Thyroid gland (tissue), 4 donors: ENCODE measurements at places on chromosomes 5 and 9. TPM values are rescaled to one million over a fixed set of nuclear protein-coding genes. Genes with fewer than 3 reads are reported as not detected.

DNA sequence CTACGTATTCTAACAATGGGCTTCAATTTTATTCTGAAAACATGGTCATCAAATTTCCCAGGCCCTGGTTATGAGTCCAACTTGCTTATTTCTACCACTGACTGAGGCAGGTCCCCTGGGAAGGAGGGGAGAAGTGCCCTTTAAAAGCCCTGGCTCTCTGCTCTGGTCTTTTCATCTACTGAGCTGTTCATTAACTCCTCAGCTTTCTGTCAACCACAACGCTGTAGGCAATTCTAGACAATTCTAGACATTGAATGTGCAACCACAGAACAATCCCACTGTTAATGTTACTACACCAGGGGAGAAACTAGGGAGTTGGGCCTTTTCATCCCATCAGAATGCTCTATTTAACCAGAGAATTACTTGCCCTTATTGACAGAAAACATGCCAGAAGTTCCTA lies 10.0 kb downstream of the MOCS2 start:
- DNase-seq, result no peak

Gene COQ4
- total RNA-seq, result 101 TPM

Gene C9orf152
- total RNA-seq, result 0.33 TPM

- DNase-seq, result no peak
Observed at GRCh38 chr9:105861972-105862371, 167.6 kb downstream of the TMEM38B start.

GRCh38 chr5:34717426-34718327 lies 61.5 kb downstream of the RAI14 start:
- DNase-seq, result peak; percentile 48

DNA sequence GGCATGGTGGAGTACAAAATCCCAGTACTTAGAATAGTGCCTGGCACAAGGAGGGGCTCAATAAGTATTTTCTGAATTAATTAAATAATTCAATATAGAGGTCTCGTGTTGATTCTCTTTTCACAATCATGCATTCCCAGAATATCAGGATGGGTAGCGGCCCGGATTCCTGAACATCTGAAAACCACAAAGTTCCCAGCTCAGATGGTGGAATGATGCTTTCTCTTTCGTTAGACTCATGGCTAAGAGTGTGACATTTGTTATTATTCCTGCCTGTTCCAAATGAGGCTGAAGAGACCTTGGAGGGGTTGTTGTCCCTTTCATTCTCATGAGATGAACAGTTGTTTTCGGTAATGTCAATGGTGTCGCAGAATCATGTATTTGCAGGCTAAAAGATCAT lies 95.4 kb upstream of the LIFR start:
- no peak for DNase-seq

GRCh38 chr9:132849185-132849706 lies 28.8 kb downstream of the AK8 start:
- no peak for DNase-seq

Gene MEGF10
- under 0.01 TPM for total RNA-seq

Gene FOXD4
- 0.40 TPM for total RNA-seq

DNA sequence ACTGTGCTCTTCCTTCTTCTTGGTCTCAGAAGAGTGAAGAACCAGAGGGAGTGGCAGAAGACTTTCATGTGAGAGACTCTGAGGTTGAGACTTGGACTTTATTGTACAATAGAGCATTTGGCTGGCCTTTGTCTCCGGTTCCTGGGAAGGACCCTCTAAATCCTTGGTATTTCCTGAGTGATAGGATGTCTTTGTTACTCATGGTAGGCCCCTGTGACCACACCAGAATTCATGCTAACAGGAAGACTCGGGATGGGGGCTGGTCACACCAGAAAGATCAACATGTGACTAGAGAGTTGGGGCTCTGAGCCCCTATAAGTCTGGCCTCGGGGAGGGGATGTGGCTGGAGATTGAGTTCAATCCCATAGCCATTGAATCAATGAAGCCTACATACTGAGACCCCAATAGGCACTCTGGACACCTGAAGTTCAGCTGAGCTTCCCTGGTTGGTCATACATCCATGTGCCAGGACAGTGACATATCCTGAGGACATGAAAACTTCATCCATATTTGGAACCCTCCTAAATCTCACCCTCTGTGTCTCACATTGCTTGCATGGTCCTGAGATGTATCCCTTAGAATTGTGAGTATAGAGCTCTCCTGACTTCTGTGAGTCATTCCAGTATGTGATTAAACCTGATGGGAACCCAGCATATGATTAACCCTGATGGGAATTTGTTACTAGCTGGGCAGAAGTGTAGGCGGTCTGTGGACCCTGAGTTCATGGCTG lies 201.7 kb downstream of the GADD45G start:
- no peak for DNase-seq

DNA sequence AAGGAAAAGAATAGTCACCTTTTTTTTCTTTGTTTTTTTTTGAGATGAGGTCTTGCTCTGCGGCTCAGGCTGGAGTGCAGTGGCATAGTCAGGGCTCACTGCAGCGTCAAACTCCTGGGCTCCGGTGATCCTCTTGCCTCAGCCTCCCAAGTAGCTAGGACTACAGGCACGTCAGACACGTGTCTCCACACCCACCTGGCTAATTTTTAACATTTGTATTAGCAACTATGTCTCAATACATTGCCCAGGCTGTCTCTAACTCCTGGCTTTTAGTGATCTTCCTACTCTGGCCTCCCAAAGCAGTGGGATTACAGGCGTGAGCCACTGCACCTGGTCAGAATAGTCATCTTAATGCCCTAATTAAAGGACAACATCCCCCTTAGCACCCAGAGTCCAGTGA lies 54.4 kb upstream of the CTSL start:
- no peak for DNase-seq

Gene GPSM1
- 18.1 TPM for total RNA-seq

DNA sequence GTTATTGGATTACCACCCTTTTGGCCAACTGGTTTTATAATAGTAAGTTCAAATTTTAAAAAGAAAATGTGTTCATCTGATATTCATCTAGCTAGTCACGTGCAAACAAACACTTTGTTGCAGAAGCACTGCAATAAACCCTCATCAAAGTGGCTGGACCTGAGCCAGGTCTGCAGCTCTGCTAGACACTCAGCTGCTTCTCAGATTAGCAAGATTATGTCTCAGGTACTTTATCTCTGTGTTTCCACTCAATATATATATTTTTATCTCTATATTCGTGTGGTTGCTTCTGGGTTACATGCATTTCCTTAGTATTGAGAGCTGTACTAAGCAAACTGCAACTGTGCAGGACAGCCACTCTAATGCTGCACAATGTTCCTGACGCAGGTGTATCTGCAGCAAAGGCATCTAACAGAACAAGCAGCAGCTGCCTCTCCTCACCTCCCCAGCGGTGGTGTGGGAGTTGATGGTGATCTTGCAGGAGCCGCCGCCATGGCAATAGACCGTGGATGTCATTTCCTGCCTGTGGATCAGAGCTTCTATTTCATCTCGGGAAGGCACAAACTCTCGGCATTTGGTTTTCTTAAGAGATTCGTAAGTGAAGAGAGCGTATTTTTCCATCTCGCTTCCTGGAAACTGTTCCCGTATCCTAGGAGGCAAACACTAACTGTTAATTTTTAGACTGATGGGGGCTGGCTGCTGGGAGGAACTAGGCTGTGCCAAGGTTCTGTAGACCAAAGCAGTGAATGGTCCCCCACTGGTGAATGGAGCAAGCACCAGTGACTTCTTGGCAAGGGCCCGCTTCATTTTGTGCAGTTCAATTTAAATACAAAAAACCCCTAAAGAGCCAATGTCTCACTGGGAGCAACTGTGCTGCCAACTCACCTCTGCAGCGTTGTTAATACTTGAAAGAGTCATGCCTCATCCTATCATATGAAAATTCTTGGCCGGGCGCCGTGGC lies 56.7 kb upstream of the RETREG1 start:
- no peak for DNase-seq

GRCh38 chr5:72151646-72152045 lies 44.4 kb downstream of the MAP1B start:
- DNase-seq, result no peak

- no peak for DNase-seq
Observed at GRCh38 chr9:109456811-109457210, 41.3 kb downstream of the PTPN3 start.

DNA sequence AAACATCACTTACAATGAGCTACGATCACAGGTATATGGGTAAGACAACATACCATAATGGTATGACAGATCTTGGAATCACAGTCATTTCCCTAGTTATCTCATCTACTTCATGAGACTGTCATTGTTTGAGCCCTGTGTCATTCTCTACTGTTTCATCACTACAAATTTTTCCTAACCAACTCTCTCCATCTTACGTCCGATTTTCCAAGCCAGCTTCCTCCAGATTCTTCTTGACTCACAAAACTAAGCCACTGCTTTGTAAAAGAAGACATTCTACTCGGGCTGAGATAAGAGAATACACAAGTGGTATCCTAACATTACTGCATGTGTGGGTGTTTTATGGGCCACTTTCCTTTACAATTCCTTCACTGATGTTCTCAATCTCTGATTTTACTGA lies 49.6 kb downstream of the SERINC5 start:
- no peak for DNase-seq

GRCh38 chr9:70484232-70485130 lies 70.0 kb upstream of the KLF9 start:
- DNase-seq, result peak; percentile 36
